ENCODE measurements at places on chromosomes 11 and 22.

DNA sequence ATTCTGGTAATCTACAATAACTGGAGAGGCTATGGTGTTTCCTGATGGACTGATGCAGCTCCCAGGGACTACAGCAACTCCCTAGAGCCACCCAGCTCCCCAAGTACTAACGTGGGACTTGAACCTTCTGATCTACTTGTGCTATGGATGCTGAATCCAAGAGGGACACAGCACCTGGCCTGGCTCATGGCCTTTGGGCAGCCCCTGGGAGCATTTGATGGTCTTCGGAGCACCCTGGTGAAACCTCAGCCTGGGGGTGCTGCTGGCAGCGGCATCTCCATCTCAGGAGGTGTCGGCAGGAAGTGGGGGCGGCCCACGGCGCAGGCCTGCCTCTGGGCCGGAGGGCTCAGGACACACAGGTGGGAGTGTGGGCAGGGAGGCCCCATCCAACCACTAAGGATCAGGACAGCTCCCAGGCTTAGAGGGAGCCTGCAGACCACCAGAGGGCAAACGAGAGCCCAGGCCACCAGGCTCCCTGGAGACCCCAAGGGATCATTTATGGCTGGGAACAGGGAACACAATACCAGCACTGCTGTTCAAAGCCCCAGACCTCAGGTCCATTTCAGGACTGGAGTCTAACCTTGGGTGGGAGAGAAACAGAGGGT is 8.7 kb downstream of the EHD1 start:
- no peak for DNase-seq

- DNase-seq, result no peak
Measured at GRCh38 chr22:26476705-26477340, 6.8 kb downstream of the HPS4 start.

- no peak for DNase-seq
Measured at GRCh38 chr22:46290121-46290842, 6.4 kb upstream of the GTSE1 start.

- no peak for DNase-seq
Measured at GRCh38 chr11:129435499-129436245, 60.0 kb downstream of the BARX2 start.

DNA sequence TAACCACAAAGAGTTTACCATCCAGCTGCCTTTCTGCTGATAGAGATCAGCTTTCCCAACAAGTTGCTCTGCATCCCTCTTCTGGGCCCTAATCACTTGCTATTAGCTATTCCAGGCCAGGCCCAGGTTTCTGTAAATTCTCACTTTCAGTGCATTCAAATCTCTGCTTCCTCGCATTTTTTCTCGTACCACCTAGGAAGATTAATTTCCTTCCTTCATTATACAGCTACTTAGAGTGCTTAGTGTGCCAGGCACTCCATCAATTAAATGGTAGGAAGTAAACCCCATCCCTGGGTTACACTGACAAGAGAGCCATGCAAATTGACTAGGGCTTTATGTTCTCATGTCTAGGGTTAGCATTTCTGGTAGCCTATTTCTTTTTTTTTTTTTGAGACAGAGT is 9.7 kb downstream of the SIAE start:
- DNase-seq, result no peak

GRCh38 chr22:37334859-37335805 is 52.8 kb downstream of the CYTH4 start:
- DNase-seq, result no peak

- DNase-seq, result no peak
Measured at GRCh38 chr11:95908826-95909225, 15.1 kb downstream of the MTMR2 start.

GRCh38 chr22:42608136-42608822 is 6.4 kb downstream of the POLDIP3 start:
- DNase-seq, result no peak

DNA sequence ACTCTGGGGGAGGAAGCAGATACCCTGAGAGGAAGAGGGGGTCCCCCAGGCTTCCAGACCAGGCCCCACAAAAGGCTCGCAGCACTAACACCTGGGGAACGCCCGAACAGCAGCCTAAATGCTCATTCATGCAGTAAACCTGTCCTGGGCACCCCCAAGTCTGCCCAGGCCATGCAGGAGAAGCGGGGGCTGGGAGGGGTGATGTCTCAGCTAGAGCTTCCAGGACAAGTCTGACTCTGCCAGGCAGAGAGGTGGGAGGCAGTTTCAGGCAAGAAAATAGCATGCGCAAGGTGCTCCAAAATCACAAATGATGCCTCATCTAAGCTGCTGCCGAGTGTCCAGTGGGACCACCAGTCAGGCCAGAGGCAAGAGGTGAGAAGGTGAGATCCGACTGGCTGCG is 14.6 kb downstream of the CABP7 start:
- no peak for DNase-seq

DNA sequence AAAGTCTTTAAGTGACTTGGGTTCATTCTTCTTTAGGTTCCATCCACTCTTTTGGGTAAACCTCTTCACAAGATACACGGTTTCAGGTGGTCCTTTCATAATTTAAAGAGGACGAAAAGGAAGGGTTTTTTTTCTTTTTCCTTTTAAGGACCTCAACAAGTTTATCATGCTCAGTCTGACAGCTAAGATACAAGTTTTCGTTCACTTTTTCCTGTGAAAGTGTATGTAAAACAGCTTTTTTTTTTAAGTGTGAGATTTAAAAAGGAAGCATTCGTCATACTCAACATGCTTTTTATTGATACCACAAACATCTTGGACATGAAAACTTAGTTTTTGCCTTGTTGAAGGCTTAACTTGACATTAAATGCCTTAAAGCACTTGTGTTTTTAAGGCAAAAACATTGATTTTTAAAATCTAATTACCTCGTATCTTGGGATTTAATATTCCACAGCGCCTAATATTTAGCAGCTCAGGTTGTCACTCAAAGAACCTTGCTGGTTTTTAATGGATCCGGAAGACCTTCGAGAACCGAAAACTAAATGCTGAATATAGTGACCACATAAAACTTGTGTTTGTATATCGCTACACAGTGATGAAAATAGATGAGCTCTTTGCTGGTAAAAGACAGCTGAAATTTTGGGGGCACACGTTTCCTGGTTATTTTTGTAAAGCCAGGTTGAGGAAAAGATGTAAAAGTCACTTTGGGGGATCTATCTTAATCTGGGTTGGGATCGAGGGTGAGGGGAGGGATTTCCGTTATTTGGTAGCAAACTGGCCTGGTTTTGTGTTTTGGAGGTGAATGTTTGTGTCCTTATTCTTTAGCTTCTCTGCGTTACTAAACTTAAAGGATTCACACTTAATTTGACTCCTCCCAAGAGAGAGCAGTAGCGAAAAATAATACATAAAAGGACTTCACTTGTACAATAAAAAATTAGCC is 2.3 kb downstream of the PCF11 start:
- no peak for DNase-seq

DNA sequence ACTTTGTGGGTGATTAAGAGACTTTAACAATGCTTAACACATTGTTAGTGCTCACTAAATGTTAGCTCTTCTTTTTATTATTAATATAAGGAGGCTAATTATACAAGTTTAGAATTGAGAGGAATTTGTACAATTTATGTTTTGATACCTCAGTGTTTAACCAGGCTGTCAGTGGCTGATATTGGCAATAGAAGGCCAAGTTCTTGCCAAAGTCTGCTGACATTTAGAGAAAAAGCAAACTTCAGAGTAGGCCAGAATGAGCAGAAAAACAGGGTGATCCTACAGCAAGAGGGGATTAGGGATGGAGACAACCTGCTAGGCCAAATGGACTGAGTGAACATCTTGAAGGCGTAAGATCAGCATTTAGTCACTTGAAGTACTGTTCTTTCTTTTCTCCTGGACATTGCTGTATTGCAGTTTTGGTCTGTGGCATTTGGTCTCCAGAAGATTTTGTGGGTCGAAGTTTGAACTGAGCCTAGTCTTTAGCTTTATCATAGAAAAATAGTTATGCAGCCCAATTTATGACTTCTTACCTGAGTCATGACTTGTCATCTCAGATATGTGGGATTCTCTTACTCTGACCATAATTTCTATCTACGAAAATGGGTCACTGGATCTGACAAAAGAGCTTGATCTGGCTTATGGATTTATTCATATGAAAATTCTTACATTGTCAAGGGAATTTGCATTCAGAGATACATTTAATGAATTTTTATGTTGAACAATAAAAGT is 9.0 kb downstream of the TRIM44 start:
- DNase-seq, result no peak

GRCh38 chr22:27686534-27686933 is 115.0 kb downstream of the MN1 start:
- DNase-seq, result no peak

DNA sequence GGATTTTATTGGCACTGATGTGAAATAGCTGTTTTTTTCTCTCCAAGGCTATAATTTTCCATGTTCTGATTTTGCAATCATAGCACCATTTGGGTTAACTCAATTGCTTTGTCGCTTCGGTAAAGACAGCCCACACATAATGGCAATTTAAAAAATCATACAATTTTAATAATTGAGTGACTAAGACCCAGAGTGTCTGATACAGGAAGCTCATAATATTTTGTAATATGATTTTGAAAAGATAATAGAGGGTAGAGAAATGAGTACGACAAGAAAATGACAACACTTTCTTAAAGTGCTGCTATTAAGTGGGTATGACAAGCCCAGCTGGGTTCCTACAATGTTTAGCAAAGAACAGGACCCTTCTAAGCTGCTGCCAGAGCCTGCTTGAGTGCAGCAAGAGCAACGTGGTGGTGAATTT is 439.1 kb downstream of the METTL15 start:
- no peak for DNase-seq

GRCh38 chr11:113934761-113935160 is 30.2 kb downstream of the HTR3B start:
- peak; percentile 32 for DNase-seq
